ENCODE measurements at places on chromosomes 7 and 10.

GRCh38 chr7:97342512-97342911 is 225.0 kb downstream of the SDHAF3 start:
- no peak for DNase-seq

DNA sequence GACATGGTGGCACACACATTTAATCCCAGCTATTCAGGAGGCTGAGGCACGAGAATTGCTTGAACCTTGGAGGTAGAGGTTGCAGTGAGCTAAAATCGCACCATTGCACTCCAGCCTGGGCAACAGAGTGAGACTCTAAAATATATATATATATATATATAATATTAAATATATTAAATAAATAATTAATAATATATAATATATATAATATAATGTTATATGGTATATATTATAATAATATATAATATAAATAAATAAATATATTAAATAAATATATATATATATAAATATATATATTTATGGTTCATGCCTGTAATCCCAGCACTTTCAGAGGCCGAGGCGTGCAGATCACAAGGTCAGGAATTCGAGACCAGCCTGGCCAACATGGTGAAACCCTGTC is 33.9 kb upstream of the PBLD start:
- DNase-seq: no peak

DNA sequence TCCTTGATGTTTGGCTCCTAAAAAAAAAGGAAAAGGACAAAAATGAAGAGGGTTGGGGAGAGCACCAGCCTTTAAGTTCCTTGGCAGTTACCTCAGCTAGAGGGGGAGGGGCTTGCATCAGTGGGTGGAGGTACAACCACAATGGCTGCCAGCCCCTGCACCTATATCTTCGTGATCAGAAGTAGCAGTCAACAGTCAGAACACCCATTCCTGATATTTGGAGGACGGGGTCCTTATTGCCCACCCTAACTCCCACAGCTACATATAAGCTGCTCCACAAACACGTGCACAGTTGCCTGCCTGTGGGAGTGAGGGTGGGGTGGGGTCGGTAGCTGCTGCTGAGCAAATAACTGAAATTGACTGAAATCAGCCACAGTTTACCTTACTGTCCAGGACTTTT is 26.2 kb downstream of the C1GALT1 start:
- no peak for DNase-seq

- no peak for DNase-seq
Measured at GRCh38 chr10:108911814-108912541, 1011.3 kb downstream of the XPNPEP1 start.

GRCh38 chr7:20407585-20408466 is 77.1 kb downstream of the ITGB8 start:
- no peak for DNase-seq

GRCh38 chr7:151226560-151226874 is 488 bp downstream of the ABCF2 start:
- DNase-seq: no peak

DNA sequence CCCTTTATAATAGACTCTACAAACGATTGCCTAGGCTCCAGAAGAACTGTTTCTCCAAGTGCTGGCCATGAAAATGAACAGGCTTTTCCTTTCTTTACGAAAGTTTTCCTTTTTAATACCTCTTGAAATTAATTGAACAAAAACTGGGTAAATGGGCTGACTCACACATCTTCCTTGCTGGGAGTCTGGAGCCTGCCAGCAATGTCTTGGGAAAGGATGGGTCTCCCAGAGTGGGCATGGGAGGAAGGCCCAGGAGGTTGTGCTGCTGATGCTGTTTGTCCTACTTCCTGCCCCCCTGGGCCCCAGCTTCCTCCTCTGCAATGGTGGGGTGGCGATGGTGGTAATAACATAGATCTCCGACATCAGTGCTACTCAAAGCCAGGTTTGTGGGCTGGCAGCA is 174.1 kb downstream of the RPS24 start:
- no peak for DNase-seq

- no peak for DNase-seq
Measured at GRCh38 chr10:121379013-121379412, 219.2 kb downstream of the FGFR2 start.

DNA sequence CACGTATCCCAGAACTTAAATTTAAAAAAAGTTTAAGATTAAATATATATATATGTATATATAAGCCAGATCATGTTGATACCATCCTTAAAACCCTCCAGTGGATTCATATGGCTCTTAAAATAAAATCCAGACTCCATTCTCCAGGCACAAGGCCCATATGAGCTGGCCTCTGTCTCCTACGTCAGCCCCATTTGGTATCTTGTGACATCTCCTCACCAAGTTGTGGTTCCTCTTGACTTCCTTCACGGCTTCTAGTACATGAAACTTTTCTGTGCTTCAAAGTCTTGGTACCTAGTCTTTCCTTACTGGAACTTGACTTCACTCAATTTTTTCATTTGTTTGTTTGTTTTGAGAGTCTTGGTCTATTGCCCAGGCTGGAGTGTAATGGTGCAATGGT is 61.3 kb downstream of the PRLHR start:
- DNase-seq: no peak

DNA sequence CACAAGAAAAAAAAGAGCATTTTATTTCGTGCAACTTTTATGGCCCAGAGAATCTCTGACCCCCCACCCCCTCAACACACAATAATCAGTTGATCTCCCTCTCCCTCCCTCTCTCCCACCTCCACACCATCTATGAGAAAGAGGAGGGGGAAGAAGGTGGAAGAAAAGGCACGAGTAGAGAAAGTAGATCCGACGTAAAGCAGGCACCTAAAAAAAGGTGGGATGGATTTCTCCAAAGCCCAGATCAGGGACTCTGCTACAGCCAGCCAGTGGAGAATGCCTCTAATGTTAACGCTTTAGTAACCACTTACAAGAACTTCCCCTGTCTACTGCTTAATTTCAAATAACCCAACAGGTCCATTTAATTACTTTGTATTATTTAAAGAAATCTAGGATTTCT is 24.4 kb downstream of the KMT2C start:
- DNase-seq: no peak

GRCh38 chr10:100811752-100812750 is 66.7 kb downstream of the PAX2 start:
- DNase-seq: no peak

Measured in stimulated activated CD4-positive, alpha-beta T cell treated with anti-CD3 and anti-CD28 coated beads, Interleukin-1b, Interleukin-23, amount 100 ng/mL, for 1 hour (primary cell).